ENCODE measurements at places on chromosomes 5 and 9.
A peak's percentile ranks its signal among the peaks of the same experiment; 100 is the strongest.

- DNase-seq, result peak; percentile 72
Observed at GRCh38 chr9:32969270-32969669, 32.2 kb downstream of the APTX start.

DNA sequence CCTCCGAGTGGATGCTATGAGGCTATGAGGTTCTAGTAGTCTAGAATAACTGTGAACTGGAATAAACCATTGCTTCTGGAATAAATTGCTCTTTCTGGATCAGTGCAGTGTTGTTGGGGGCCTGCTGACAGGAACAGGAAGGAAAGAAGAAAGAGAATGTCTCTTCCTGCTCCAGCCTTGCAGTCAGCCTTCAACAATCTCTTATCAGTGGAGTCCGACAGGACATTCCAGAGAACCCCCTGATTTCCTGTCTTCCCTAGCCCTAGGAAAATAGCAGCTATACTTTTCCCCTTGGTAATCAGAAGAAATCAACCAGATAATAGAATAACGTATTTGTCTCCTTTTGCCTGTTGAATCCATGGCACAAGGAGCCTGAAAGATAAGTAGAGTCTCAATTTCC, 55.4 kb downstream of the WDR36 start:
- DNase-seq, result no peak

- DNase-seq, result peak; percentile 68
Observed at GRCh38 chr5:91266184-91266705, 116.9 kb downstream of the ARRDC3 start.

- no peak for DNase-seq
Observed at GRCh38 chr5:143370440-143370839, 33.0 kb downstream of the NR3C1 start.

DNA sequence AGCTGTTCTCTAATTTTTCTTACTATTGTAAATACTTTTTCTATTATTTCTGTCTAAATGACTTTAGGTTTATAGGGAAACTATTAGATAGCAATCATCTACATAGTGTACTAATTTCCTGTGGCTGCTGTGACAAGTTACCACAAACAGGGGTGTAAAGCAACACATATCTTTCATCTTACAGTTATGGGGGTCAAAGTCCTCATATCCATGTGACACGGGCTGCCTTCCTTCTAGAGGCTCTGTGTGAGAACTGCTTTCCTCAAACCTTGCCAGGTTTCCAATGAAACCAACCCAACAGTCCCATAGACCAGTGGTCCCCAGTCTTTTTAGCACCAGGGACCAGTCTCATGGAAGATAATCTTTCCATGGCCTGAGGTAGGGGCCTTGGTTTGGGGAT, 189.1 kb downstream of the ROR2 start:
- DNase-seq, result no peak

GRCh38 chr9:9395539-9395938, 1217.3 kb downstream of the PTPRD start:
- no peak for DNase-seq

- DNase-seq, result no peak
Observed at GRCh38 chr9:127769929-127770582, 8.4 kb downstream of the SH2D3C start.

GRCh38 chr5:89712134-89712700, 697.3 kb downstream of the CETN3 start:
- DNase-seq, result no peak

- peak; percentile 2 for DNase-seq
Observed at GRCh38 chr5:156934450-156935211, 28.4 kb downstream of the TIMD4 start.

- no peak for DNase-seq
Observed at GRCh38 chr5:172913117-172913850, 45.9 kb upstream of the RPL26L1 start.

DNA sequence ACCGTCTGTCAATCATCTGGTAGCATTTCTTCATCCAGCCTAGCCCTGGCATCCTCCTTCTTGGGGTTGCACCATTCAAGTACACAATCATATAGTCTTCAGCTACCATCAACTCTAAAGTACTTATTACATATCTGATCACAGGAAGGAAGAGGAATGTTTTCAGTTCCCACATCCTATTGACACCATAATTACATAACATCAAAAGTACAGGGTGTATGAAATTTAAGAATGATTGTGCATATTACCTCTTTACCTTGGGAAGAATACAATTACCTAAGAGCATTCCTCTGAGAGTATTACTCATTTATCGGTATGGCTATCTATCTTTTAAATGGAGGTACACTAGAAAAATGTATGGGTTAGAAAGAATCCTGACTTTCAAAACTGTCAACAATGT, 126.8 kb upstream of the PCA3 start:
- no peak for DNase-seq

DNA sequence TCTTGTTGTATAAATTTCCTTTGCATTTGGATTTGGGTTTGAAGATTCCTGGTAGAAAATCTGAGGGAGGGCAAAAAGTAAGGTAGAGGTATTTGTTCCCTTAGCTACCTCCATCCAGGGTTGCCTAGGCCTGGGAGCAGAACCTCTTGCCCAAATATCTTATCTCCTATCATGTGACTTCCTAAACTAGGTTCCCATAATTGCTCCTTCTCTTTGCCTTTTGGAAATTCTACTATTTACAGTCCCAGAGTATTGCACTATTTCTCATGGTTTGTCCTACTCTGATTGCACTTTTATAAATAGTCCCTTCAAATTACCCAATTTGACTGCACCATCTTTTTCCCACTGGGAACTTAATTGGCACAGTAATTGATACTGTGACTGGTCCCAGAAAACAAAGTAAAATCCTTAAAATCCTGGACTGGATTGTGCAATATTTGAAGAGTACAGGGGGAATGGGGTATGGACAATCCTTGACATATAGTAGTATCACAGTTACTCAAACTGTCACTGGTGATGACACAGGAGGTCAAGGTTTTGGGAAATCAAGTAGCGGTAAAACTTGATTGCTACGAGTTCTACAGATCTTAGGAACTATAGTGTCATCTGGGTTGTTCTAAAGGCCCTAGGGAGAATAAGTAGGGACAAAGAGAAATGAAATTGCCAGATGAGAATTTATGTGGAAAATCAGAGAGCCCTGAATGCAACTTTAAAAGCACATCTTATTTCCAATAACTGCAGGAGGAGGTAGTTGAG, 31.5 kb upstream of the TMED7 start:
- no peak for DNase-seq

DNA sequence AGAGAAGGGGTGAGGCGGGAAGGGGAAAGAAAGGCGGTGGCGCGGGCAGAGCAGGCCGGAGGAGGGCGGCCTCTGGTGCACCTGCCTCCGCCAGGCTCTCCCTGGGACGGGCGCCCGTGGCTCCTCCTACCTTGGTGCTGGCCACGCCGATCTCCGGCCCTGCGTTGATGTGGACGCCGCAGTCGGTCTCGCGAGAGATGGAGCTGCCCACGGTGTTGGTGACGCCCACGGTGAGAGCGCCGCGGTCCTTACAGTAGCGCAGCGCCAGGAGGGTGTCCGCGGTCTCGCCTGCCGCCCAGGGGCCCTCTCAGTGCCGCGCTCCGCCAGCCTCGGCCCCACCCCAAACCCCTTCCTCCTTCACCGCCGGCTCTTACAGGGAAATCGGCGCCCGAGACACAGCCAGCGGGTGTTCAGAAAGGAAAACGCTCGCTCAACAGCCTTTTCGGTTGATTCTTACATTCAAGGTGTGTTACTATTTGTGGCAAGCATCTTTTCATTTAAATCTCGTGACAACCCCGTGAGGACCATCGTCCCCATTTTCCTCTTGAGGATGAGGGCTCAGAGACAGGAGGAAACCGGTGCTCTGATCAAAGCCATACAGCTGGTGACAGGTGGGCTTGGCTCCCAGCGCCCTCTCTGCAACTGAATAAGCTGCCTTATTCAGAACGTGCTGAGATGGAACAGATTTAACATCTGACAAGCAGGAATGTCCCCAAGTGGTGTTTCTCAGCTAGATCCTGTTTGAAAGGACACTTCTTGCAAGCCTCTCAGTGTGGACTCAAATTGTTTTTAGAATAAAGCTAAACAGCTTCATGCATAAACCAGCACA, 22.0 kb upstream of the MAPK9 start:
- no peak for DNase-seq

DNA sequence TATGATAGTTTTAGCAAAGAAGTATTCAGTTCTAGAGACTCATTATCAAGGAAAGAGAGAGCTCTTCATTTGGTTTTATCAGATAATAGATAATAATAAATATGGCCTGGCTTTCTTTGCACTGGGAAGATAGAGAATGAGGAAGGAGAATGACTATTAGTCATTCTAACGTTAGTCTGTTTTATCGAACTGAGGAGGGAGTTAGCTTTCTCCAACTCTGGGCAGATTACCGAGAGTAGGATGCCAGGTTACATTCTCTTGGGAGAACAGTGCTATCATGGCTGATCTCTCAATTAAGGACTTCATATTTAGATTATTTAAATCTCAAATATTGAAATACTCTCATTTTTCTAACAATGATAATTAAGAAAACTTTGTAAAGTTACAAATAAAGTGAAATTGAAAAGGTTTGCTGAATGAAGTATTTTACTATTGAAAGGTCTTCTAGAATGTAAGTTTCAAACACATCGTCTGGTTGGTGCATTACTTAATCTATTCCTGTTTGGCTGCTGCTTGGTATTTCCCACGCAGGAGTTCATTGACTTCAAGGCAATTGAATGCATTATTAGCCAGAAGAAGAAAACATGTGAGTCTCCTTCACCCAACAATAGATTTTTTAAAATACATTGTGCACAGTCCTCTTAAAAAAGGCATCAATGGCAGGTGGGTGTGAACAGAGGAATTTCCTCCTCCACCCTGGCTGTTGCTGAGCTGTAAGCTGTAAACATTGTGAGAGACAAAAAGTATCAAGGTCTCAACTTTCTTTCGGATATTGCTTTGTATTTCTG, 140.8 kb downstream of the C9orf152 start:
- peak; percentile 59 for DNase-seq

DNA sequence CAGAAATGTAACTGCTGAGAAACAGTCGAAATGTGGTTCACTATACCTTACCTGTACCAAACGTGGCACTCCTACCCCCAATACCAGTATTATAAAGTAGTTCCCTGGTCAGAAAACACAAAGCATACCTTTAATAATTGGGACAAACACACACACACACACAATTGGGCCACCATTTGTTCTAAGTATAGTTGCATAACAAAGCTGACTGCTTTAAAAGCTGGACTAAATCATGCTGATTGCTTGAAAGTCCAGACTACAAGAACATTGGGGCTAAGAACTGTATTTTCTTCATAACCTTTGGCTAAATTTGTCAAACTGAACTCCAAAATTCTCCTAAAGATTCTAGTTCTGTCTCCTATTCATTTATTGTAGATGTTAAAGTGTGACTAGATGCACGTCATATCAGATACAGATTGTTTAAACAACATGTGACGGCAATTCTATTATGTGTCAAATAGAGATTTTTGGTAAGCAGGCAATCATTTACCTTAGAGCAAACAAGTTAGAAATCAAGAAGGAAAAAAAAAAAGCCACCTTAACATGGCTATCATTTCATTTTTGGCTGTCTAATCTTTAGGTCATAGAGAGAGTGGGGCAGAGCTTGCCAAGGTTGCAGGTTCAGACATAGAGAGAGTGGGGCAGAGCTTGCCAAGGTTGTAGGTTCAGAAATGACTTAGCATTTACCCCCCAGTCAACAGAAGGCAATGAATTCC, 265.1 kb downstream of the ARL15 start:
- no peak for DNase-seq

DNA sequence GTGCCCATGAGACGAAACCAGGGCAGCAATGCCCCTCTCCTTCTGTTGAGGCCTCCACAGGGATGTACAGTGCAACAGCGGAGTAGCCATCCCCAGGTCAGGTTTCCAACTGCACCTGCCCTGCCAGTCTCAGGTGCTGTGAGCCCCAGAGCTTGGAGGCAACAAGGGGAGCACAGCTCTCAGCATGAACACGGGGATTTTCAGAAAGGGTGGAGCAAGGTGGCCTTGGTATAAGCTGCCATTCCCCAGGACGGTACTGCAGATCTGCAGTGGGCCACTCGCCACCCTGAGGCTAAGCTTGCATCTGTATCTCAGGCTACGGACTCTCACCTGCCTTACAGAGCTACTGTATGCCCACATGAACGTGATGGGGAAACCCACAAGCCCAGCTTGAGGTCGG, 103.6 kb downstream of the GABBR2 start:
- DNase-seq, result no peak

DNA sequence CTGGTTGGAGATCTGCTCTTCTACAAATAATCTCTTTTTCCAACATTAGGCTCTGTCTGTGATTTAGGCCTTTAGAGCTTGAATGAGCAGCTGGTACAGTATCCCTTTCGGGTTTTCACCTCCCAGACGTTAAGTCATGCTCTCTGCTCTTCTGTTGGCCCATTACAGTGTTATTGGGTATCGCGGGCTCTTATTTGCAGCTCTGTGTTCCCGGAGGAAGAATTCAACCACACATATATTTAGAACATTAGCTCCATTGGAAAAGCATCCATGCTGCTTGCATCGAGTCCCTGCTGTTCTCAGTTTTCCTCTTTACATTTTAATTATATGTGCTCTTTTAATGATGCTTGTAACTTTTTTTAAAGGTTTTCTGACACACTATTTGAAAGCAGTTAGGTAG, 278.0 kb upstream of the ADCY2 start:
- no peak for DNase-seq

DNA sequence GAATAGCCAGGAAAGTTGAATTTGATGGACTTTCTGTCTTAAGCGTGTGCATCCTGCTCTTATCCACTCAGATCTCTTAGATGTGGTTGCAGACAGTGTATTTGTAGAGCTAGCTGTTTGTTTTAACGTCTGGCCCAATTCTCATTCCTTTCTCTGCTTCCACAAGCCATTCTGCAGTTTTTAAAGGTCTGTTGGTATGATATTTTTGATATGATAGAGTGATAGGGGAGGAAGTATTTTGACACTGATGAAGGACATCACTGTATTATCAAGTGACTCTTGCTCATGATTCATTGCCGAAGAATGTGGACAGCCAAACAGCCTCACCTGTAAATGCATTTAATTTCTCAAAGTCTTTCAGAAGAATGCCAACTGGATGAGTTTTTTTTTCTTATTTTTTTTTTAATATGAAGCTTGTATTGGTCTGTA, 4.5 kb downstream of the TJP2 start:
- DNase-seq, result no peak

DNA sequence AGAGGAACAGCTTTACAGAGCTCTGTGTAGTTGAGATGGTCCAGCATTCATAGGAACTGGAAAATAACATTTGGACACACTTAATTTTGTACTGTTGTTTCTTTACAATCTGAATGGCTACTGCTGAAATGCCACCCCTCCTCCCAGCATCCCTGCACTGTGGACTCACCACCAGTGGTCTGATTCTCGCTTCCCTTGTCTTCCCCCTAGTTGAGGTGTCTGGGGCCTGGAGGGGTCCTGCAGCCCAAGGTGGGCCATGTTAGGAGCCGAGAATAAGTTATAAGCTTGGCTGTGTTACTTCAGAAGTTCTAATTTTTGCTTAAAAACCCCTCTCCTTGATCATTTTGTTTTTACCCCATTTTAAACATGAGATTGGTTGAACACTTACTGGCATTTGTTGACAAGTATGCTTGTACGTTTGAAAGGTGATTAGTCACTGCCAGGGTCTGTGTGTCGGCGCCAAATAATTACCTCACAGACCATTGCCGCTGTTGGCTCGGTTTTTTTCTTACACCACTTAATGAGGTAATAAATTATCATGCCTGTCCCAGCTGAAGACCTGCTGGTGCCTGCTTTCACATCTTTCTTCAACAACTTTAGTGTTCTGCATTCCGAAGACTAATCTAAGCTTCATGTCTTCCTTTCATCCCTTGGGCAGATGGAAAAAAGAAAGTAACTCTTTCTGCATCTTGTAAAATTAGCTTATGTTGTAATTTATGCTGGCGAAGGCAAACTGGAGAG, 65.8 kb downstream of the MCCC2 start:
- DNase-seq, result peak; percentile 15
